ENCODE measurements at places on chromosomes 4 and X.

GRCh38 chrX:132336172-132336571 is 116.9 kb upstream of the RAP2C start:
- no peak for DNase-seq

- no peak for DNase-seq
Observed at GRCh38 chrX:49999087-49999486, 76.7 kb downstream of the CLCN5 start.

GRCh38 chr4:187218705-187219245 is 495.1 kb upstream of the FAT1 start:
- DNase-seq = no peak

- DNase-seq = no peak
Observed at GRCh38 chr4:19971829-19972228, 279.9 kb upstream of the SLIT2 start.

DNA sequence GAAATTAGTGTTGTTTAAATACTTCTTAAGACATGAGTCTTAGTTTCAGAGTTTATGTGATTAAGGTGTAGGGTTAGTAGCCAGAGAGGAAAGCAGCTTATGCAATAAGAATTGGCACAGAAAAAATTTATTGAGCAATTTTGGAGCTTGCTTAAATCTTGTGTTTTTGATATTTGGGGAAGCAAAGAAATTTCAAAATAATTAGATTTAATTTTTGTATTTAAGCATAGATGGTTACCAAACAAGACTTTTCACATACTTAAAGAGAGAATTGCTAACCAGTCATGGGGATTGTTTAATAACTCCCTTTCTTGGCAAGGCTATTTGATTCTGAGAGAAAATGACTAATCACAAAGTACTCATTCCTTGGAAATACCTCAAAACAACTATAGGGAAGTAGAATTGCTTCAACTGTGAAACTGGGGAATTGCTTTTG is 202.0 kb upstream of the GRID2 start:
- DNase-seq = peak; percentile 82
